Stimulated activated CD4-positive, alpha-beta T cell treated with anti-CD3 and anti-CD28 coated beads, Interleukin-4, amount 100 ng/mL, for 48 hours (primary cell): ENCODE measurements at places on chromosomes 5 and 9.

DNA sequence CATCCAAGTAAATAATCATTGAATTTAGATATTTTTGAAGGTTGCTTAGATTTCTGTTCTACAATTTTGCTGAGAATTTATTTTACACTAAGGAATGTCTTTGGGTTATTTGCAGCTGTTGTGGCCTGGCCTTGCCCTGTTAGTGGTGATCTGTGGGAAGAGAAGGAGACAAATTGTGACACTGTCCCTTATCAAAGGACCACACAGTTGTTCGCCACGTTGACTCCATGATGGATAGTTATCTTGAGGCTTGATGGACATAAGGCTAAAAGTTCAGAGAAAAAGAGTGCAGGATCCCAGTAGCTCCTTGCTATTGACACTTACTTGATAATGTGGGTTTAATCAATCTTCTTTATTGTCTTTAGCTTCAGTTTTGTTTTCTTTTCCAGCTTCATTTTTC, 186.6 kb upstream of the MEF2C start:
- DNase-seq, result no peak

DNA sequence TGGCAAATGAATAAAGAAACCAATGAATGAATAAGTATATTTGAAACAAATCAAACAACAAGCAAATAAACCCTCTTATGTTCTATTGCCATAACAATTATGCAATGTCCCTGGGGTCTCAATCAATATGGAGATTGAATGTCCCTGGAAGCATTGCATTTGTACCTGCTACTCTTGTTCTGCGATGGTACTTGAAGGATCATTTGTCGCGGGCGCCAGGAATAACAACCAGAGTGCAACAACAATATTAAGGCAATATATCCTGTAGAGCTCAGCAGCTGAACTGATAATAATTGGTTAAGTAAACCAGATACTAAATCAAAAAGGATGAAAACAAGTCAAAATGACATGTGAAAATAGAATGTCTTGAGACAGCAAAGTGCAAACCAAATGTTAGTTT, 1001.9 kb upstream of the NUDT12 start:
- no peak for DNase-seq

DNA sequence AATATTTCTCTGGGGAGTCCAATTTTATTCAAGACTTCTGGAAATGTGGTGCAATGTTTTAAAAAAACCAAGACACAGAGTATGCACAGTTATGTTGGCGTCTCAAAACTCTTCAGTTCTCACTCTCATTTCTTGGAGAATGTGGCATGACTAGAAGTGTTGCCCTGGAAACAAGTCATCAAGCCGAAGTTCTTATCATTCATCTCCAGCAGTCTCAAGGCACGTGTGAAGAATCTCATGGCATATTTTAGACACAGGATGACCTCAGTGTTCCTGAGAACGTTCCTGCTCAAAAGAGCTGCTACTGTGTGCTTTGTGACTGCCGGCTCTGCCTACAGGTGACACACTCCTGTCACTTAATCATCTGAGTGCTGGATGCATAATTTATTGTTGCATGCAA, 147.4 kb upstream of the IRX4 start:
- DNase-seq, result no peak

GRCh38 chr9:95124582-95125367, 192.7 kb downstream of the FANCC start:
- DNase-seq, result no peak

DNA sequence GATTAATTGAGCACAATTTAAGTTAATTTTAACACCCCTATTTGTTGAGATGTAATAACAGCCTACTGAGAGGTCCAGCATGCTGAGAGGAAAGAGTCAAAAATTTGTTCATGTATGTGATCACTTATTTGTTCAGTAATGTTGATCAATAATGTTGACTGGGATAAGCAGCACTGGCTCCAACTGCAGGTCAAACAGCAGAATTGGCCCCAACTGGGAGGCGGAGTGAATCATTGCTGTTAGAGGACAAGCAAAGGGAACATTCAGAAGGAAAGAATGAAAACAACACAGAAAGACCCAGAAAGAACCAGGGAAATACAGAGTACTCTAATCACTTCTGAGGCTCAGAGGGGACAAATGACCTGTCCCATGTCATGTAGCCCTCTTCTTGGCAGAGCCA, 221.1 kb downstream of the COMMD10 start:
- DNase-seq, result no peak

DNA sequence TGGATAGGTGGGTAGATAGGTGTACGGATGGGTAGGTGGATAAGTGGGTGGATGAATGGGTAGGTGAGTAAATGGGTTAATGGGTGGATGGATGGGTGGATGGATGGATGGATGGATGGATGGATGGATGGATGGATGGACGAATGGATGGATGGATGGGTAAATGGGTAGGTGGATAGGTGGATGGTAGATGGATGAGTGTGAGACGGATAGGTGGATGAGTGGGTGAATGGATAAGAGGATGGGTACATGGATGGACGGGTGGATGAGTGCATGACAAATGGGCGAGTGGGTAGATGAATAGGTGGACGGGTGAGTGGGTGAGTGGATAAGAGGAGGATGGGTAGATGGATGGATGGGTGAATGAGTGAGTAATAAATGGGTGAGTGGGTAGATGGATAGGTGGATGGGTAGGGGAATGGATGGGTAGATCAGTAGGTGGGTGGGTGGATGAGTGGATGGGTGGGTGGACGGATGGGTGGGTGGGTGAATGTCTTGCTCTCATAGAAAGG, 179.2 kb downstream of the FGF18 start:
- no peak for DNase-seq

GRCh38 chr9:23477908-23478307, 348.1 kb downstream of the ELAVL2 start:
- DNase-seq, result no peak

- no peak for DNase-seq
Observed at GRCh38 chr9:137968235-137968634, 90.7 kb downstream of the CACNA1B start.

DNA sequence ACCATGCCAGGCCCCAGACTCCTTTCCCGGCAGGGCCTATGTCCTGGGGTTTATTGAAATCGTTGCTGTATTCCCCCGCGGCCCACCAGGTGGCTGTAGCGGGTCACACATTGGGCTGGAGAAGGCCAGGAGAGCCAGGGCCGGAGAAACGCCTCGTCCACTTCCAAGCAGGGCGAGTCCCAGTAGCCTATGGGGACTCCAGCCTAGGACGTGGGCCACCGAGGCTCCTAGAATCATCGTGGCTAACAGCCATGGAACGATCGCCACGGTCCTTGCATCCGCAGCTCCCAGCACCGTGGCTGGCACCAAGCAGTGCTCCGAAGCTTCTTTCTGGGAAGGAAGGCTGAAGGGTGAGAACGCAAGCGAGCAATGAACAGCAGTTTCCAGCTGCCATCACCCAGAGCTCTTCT, 87.7 kb downstream of the ENTREP1 start:
- DNase-seq, result no peak

DNA sequence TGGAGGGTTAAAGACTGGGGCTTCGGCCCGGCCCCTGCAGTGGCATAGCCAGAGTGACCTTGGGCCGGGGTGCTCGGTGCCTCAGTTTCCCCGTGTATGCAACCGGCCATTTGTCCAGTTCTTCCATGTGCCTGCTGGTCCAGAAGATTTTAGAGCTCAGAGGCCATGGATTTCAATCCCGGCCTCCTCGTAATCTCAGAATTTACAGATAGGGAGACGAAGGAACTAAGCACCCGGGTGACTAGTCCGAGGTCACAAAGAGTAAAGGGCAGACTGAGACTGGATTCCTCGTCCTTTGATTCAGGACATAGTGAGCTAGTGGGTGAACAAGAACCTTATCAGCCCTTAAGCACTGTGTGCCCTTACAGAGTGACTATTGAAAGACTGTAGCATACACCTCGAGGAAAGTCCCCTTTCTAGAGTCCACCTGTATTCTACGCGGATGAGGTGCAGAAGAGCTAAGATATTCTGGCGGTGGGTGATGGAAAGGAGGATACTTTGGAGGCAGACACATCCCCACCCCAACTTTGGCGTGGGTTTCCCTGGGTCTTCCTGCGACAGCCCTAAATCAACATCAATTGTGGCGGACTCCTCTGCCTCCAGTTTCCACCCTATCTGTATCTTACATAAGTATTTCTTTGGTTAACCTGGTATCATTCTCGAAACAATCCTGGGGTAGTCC, 597 bp downstream of the SLC31A1 start:
- DNase-seq, result no peak

- no peak for DNase-seq
Observed at GRCh38 chr9:78115073-78115472, 83.5 kb upstream of the GNAQ start.

DNA sequence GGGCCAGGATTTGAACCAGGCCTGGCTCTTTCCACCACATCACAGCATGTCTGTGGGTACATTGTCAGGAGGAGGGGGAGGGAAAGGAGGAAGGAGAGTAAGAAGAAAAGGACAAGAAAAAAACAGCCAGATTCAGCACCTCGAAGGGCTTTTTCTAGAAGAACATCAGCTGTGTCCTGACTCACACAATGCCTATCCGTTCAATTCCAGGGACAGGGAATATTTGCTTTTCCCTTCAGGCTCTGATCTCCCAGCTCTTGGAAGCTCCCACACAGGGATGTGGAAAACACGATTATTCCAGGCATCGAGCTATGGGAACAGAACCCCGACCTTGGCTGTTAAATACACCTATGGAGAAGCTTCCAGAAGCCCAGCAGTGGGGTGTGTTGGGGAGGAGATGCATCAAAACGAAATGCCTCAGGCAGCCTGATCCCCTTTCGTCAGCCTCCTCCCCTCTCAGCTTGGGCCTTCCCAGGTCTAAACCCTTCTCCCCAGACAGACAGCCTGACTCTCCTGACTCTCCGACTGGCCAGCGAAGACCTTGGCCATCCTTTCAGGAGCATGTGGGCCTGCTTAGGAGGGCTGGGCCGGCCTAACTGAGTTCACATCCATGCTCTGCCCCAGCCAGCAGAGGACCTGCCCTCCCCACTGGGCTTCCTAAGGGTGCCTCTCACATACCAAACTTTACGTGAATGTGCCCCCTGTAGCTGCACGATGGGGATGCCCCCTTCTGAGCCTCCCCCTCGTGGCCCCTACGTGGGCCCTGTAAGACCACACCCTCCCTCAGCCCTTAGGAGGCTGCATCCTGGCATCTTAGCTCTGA, 54.4 kb downstream of the NEURL1B start:
- no peak for DNase-seq

- no peak for DNase-seq
Observed at GRCh38 chr5:66255714-66256113, 111.6 kb downstream of the SREK1 start.

- no peak for DNase-seq
Observed at GRCh38 chr5:28809811-28810750, 1771.7 kb upstream of the CDH9 start.

GRCh38 chr9:134538856-134539566, 102.6 kb upstream of the COL5A1 start:
- no peak for DNase-seq

GRCh38 chr5:167626341-167627123, 664.9 kb upstream of the WWC1 start:
- no peak for DNase-seq

GRCh38 chr5:81140441-81140840, 92.7 kb upstream of the CKMT2 start:
- no peak for DNase-seq

DNA sequence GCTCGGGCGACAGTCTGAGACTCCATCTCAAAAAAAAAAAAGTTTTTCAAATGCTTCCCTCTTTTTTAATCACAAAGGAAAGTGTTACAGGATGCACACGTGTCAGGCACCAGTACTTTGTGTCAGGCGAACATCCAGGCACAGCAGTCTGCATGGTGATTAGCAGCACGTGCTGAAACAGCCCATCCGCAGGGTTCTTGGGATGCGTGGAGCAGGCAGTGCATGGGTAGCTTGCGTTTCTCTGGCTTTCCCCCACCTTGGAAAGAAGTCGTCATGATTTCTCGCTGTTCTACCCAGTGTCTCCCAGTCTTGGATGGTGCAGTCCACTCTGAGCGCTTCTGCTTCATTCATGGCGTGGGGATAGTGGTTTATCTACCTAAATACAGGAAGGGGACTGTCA, 35.4 kb downstream of the GPR107 start:
- no peak for DNase-seq
